Bronchus fibroblast of lung (primary cell): ENCODE measurements at places on chromosomes 1 and 21. TPM values are rescaled to one million over a fixed set of nuclear protein-coding genes. Genes with fewer than 3 reads are reported as not detected.

The SPATA21 gene
- total RNA-seq, result not detected in 2 replicates

The NBPF10 gene
- total RNA-seq, result 0.30 and 0.34 TPM in 2 replicates

The GPR61 gene
- not detected in 2 replicates for total RNA-seq

The ZNF593OS gene
- not detected in 2 replicates for total RNA-seq

The FCRL1 gene
- total RNA-seq, result not detected in 2 replicates

The CFHR2 gene
- total RNA-seq, result not detected in 2 replicates

The MYBPH gene
- not detected in 2 replicates for total RNA-seq

The LCE1C gene
- total RNA-seq, result not detected in 2 replicates

The GPR25 gene
- not detected in 2 replicates for total RNA-seq

The DNAJC6 gene
- total RNA-seq, result 0.45 and 0.50 TPM in 2 replicates

The KCNJ9 gene
- total RNA-seq, result not detected in 2 replicates

The CHODL gene
- total RNA-seq, result 0.15 TPM in 1 of 2 replicates, not detected in the other
